ENCODE measurements at places on chromosomes 11 and 22.
A peak's percentile ranks its signal among the peaks of the same experiment; 100 is the strongest.

- DNase-seq, result no peak
Observed at GRCh38 chr22:40030026-40030757, 35.4 kb downstream of the FAM83F start.

GRCh38 chr11:10605941-10606381, 37.5 kb upstream of the LYVE1 start:
- no peak for DNase-seq

- no peak for DNase-seq
Observed at GRCh38 chr22:42317008-42317407, 46.6 kb upstream of the TCF20 start.

DNA sequence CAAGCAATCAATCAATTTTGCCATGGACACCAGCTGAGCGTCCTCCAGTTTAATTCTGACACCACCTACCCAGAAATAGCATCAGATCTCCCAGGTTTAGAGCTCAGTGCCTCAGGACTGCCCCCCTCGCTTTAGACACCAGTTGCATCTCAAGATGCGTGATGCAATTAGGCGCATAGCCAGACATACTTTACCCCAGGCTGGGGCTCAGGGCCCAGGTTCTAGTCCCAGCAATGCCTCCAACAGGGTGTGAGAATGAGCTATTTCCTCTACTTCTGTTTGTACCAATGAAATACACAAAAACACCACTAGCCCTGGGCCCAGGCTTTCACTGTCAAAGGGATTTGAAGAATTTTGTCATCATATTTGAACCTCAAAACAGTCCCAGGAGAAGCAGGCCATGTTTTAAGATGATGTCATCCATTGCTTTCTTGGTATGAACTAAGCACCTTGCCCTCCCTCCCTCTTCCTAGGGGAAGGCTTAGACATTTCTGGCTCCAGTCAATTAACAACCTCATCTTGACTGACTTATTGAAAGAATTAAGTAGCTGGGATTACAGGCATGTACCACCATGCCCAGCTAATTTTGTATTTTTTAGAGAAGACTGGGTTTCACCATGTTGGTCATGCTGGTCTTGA, 61.5 kb upstream of the INCENP start:
- no peak for DNase-seq

- DNase-seq, result no peak
Observed at GRCh38 chr11:70805971-70806370, 407.6 kb downstream of the CTTN start.

- DNase-seq, result no peak
Observed at GRCh38 chr11:128936606-128937251, 5.9 kb downstream of the TP53AIP1 start.

DNA sequence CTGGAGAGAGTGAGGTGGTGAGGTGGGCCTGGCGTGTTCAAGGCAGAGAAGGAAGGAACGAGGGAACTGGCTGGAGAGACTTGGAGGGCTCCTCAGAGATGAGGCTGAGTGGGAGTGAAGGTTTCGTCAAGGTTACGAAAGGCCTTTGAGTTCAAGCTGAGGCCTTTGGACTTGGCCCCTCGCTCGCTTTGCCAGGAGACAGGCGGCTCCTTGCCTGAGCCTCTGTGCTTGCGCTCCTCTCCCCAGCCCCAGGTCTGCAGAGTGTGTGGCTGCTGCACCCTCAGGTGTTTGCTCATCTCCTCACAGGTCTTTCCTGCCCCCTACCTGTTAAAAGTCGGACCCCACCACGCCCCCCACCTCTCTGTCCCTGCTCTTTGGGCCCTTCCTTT, 91.6 kb downstream of the ATXN10 start:
- no peak for DNase-seq

GRCh38 chr11:17907046-17907445, 105.8 kb downstream of the SERGEF start:
- DNase-seq, result no peak

DNA sequence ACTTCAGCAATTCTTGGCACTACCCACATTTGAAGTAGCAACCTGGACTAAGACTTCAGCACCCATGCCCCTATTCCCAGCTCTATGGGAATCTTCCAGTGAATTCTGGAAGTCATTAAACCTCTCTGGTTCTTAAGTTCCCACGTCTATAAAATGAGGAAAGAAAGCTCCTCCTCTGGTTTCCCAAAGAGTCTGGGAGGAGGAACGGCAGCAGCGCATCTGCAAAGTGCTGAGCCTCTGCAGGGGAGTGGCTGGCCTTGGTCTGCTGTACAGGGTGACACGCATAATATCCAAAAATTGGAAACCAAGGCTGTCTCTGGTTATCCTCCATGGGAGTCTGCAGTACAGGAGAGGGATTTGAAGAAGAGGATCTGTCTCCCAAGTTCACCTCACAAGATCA, 73.6 kb upstream of the TP53I11 start:
- no peak for DNase-seq

DNA sequence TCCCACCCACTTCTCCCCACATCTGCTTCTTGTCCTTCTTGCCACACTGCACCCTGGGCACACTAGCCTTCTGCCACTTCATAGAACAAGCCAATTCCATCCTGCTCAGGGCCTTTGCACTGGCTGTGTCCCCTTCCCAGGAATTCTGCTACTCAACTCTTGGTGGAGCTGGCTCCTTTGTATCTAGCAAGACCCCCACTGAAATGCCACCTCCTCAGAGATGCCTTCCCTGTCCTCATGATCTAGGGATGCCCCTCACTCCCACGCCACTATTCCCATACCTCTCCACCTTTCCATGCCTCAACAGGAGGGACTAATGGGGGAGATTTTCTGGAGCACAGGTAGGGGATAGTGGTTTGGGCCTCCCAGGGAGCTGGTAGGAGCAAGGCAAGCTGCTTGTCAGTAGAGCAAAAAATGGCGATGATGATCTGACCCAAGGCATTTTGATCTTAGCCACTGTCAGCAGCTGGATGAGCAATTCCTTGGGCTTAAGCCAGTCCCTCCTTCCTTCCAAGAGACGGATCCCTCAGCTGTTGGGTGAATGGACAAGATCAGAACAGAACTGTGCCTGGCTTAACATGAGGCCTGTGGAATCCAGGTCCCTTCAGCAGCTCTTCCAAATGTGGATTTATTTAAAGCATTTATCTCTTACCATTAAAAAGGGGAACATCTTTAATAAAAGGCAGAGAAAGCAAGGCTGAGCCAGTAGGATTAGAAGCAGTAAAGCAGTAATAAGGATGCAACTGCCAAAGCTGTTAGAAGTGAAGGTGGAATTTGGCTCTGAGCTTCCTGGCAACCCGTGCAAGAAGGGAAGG, 4.0 kb upstream of the PRDM11 start:
- DNase-seq, result peak; percentile 80

GRCh38 chr22:48669986-48670716, 1157.5 kb downstream of the BRD1 start:
- DNase-seq, result no peak

DNA sequence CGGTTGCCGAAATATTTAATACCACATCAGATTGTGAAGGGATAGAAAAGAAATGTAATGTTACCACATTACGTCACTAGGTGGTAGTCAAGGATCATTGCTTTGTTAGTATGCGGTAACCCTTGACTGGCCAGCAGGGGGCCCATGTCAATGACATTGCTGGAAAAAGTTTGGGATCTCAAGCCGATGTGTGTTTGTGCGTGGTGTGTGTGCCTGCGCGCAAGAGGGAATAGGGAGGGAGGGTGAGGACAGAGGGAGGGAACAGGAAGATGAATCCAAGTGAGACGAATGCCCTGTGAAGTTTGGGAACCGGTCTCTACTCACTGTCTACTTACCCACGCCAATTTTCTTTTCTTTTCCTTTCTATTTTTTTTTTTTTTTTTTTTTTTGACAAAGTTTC, 10.7 kb upstream of the MRGPRX2 start:
- DNase-seq, result no peak

- no peak for DNase-seq
Observed at GRCh38 chr11:75351541-75351790, at the start of gene ARRB1. Gene ARRB1 (minus strand): TSS chr11:75351661. CDS start chr11:75351607, 54 bp downstream.

GRCh38 chr11:96388891-96389719, 607 bp downstream of the CCDC82 start:
- peak; percentile 82 for DNase-seq

GRCh38 chr22:35606916-35607315, 10.2 kb downstream of the MB start:
- DNase-seq, result no peak

- no peak for DNase-seq
Observed at GRCh38 chr11:95592471-95592870, 197.1 kb downstream of the FAM76B start.

- DNase-seq, result no peak
Observed at GRCh38 chr11:86551288-86552092, 120.9 kb downstream of the ME3 start.

- DNase-seq, result no peak
Observed at GRCh38 chr11:106275151-106275550, 197.7 kb downstream of the AASDHPPT start.

DNA sequence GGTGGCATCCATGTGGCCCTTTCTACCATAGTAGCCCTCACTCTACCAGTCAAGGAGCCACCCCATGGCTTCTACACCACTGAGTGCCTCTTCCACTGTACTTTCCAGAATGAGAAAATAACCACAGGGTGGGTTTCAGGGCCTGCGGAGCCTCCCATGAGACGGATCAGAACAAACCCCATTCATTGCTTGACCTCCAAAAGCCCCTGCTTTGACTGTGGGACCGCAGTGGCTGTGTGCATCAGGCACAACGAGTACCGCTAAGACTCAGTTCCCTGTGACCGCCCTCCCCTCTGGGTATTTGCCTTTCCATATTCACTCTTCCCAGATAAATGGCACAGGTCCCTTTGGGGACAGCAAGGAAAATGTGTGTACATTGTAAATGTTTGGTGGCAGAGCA, 11.5 kb upstream of the MRGPRF start:
- DNase-seq, result no peak

DNA sequence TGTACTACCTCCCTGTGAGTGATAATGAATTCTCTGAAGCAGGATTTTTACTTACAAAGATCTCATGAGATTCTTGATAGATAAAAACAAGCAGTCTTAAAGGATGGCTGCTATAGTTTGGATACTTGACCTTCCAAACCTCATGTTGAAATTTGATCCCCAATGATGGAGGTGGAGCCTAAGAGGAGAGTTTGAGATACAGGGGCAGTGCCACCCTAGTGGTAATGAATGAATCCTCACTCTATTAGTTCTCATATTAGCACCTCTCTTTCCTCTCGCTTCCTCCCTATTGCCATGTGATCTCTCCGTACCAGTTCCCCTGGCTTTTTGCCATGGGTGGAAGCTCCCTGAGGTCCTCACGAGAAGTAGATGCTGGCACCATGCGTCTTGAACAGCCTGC, 37.9 kb upstream of the OR8B8 start:
- DNase-seq, result no peak

GRCh38 chr11:134124660-134125451, 56.0 kb downstream of the JAM3 start:
- DNase-seq, result no peak

DNA sequence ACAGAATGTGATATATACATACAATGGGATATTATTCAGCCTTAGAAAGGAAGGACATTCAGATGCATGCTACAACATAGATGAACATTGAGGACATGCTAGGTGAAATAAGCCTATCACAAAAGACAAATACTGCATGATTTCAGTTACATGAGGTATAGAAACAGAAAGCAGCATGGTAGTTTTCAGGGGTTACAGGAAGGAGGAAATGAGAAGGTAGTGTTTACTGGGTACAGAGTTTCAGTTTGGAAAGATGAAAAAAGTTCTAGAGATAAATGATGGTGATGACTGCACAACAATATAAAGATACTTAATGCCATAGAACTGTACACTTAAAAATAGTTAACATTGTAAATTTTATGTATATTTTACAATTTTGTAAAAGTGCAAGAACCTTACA, 266.7 kb upstream of the C11orf87 start:
- no peak for DNase-seq

GRCh38 chr22:29396126-29396525, 7.8 kb upstream of the AP1B1 start:
- no peak for DNase-seq

DNA sequence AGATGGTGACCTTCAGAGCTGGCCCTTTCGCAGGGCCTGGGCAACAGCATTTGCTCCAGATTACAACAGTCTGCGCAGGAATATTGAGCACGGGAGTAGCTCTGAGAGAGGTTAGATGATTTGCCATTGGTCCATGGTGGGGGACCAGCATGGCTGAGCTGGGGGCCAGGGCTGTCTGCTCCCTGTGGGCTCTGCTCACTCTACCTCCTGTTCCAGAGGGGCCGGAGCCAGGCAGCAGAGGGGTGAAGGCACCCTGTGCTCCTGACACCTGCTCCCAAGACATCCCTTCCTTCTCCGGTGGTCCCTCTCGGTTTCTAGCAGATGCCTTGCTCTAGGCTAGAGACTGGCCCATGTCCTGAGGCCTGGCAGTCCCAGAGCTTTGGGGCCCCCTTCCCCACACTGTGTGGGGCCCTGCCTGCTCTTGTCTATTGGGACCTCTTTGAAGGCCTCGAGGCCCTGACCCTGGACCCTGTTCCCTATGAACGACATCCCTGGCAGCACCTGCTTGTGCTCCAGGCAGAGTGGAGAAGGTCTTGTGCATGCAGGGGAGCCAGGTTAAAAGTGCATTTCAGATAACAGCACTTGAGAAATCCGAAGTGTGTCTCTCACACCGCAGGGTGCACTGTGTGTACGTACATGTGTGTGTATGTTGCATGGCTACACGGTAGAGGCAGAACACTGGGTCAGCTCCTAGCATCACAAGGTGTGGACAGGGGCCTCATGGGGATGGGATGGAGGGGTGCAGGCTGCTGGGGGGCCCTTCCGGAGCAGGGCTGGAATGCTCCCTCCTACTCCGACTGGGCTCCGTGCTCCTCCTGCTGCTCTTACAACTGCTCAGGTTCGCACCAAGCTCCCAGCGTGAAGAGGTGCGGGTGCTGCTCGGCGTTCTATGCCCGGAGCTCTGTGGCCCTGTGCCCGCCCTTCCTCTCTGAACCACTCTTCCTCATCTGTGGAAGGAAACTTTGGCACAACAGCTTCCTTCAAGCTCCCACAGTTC, 123.3 kb upstream of the B3GAT1 start:
- no peak for DNase-seq

DNA sequence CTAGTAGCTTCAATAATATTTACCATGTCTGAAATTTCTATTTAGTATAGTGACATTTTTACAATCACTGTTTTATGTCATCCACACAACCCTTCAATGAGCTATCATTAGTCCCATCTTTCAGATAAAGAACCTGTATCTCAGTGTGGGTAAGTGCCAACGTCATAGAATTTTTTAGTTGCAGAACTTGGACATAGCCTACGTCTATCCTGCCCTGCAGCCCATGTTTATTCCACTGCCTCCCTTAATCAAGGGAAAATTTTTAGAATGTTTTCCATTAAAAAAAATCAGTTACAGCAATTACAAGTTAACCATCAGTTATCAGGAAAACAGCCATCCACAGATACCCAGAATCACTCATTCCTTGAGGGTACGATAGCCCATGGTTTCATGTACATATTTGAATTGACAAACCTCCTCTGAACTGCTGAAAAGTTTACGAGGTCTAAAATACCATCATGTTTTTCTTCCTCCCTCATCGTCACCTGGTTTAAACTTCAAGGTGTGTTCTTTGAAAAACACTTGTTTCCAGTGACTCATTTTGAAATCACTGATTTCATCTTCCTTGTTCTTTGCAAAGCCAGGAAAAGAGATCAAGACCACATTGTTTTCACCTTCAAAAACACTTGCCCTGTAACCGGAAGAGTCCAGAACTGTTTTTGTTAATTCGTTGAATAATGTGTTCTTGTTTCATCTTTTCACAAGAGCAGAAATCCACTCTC, 100.9 kb downstream of the FAM76B start:
- no peak for DNase-seq
